Endodermal cell (in vitro differentiated cells): ENCODE measurements at places on chromosomes 6 and 20. TPM values are rescaled to one million over a fixed set of nuclear protein-coding genes. Genes with fewer than 3 reads are reported as not detected.

DNA sequence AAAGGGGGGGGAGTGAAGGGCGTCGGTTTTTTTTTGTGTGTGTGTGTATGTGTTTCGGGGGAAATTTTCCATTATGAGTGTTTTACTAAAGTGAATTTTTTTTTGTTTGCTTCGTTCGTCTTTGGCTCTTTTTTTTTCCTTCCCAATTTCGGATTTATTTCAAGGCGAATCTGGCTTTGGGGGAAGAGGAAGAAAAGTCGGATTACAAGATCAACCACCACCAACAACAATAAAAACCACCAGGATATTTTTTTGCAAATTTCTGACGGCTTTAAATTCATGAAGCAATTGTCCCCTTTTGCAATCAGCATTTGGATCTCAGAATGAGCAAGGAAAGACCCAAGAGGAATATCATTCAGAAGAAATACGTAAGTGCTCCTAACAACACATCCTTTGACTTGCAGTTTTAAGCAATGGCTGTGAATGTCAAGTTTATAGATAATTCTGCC lies 372 bp downstream of the JARID2 start:
- H3K36me3 ChIP-seq: no peaks in the 10 kb centered on the region
- no peak for DNase-seq
- peaks cover 9% of the 10 kb centered on the region for H3K4me1 ChIP-seq
- peak overlapping the region; percentile 100 for H3K4me3 ChIP-seq

The MTRF1L gene
- 18.0 and 18.7 TPM in 2 replicates for total RNA-seq

The IL17A gene
- total RNA-seq: not detected in 2 replicates

- H3K27me3 ChIP-seq: peaks cover 7% of the 10 kb centered on the region
- no peaks in the 10 kb centered on the region for H3K36me3 ChIP-seq
- no peaks in the 10 kb centered on the region for H3K4me1 ChIP-seq
- no peak overlapping the region for H3K27ac ChIP-seq
Measured at GRCh38 chr6:39387785-39388184, 65.3 kb upstream of the KCNK16 start.

DNA sequence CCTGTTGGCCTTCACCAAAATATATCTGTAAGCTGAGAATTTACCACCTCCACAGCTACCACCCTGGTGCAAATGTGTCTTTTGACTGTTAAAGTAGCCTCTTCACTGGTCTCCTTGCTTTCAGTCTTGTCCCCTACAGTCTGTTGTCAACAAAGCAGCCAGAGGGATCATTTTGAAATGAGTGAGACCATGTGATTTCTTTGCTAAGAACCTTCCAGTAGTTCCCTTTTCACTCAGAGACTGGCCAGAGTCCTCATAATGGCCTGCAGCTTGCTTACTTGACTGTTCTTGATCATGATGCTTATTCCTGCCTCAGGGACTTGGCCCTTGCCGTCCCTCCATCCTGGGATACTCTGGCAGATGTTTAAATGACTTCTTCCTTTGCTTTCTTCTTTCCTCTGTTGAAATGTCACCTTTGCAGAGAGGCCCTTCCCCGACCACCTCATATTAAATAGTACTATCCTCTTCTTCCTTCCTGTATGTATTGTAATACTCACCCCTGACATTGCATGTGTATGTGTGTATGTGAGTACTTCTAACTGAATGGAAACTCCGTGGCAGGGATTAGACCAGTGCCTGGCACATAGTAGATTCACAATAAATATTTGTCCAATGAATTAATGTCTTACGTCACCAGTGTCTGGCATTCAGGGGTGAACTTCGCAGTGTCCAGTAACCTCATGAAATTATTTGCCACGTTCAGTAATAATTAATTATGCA lies 5.0 kb downstream of the MANBAL start:
- H3K36me3 ChIP-seq: peaks cover 44% of the 10 kb centered on the region
- H3K4me1 ChIP-seq: peaks cover 14% of the 10 kb centered on the region
- H3K27ac ChIP-seq: no peak overlapping the region
- H3K27me3 ChIP-seq: no peaks in the 10 kb centered on the region
- DNase-seq: no peak
- H3K4me3 ChIP-seq: no peak overlapping the region

- H3K4me3 ChIP-seq: no peak overlapping the region
- H3K27me3 ChIP-seq: peaks cover 15% of the 10 kb centered on the region
- peak overlapping the region; percentile 67 for H3K27ac ChIP-seq
- no peaks in the 10 kb centered on the region for H3K4me1 ChIP-seq
- no peaks in the 10 kb centered on the region for H3K36me3 ChIP-seq
Measured at GRCh38 chr6:157228426-157229131, 94.7 kb downstream of the TMEM242 start.

- DNase-seq: no peak
- H3K36me3 ChIP-seq: peaks cover 63% of the 10 kb centered on the region
- H3K4me1 ChIP-seq: no peaks in the 10 kb centered on the region
- no peaks in the 10 kb centered on the region for H3K27me3 ChIP-seq
Measured at GRCh38 chr6:44441091-44441855, 53.8 kb downstream of the CDC5L start.
